ENCODE measurements at places on chromosomes 12 and 14.

DNA sequence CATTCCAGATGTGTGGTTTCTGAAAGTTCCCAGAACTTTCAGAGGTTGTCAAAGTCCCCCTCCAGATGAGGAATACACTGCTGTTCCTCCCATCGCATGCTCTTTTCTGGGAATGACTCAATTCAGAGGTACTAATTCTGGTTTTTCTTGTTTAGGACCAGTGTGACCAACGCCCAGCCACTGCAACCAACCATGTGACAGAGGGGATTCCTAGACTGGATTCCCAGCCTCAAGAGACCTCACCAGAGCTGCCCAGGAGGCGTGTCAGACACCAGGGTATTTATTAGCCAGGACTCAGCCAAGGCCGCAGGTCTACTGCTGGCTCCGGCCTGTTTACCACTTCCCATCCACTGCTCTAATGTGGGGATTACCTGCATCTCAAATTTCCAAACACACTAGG is 24.2 kb downstream of the TRAFD1 start:
- peak; percentile 77 for ATAC-seq

- ATAC-seq, result peak; percentile 61
Measured at GRCh38 chr14:64762044-64763034, 58.1 kb downstream of the PLEKHG3 start.

DNA sequence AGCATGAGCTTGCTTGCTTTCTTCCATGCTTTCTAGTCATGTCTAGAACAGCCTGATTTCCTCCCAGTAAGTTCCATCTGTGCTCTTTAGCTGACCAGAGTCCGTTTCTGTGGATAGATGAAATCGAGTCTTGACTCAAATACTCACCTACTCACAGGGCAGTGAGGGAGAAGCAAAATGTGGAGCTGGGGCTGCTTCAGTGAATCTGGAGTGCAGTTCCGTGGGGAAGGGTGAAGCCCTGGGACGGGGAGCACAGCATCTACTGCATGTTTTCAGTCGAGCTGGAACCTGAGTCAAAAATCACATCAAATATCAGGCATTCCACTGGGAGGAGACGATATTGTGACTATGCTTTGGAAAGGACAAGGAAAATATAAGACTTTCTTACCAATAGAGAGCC is 70.3 kb upstream of the PRMT8 start:
- ATAC-seq, result no peak

DNA sequence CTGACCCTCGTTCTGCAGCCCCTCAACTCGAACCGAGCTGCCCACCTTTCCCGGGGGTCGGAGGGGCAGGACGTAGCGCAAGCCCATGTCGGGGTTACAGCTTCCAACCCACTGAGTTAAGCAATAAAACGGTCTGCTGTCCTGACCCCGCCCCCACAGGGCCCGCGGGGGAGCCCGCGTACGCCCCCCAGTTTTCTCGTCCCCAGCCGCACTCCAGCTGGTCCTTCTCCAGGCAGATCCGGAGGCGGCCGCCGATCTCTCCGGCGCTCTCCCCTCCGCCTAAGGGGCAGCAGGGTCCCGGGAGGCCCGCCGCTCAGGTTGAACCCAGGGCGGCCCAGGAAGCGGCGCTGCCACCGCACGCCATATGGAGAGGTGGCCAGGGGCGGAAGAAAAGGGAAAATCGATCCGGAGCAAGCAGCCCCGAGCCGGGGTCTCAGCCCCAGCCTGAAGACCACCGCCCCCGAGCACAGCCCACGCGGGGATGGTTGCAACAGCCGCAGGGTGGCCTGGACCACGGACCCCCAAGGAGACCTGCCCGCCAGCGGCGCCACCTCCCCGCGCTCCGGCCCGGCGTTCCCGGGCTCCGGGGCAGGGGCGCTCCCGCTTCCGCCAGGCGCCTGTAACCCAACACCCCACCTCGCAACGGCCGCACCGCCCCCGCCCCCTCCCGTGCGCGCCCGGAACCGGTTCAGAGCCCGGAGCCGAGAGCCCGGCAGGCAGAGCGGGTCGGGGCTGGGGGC is 760 bp downstream of the ACTN1 start:
- peak; percentile 11 for ATAC-seq

DNA sequence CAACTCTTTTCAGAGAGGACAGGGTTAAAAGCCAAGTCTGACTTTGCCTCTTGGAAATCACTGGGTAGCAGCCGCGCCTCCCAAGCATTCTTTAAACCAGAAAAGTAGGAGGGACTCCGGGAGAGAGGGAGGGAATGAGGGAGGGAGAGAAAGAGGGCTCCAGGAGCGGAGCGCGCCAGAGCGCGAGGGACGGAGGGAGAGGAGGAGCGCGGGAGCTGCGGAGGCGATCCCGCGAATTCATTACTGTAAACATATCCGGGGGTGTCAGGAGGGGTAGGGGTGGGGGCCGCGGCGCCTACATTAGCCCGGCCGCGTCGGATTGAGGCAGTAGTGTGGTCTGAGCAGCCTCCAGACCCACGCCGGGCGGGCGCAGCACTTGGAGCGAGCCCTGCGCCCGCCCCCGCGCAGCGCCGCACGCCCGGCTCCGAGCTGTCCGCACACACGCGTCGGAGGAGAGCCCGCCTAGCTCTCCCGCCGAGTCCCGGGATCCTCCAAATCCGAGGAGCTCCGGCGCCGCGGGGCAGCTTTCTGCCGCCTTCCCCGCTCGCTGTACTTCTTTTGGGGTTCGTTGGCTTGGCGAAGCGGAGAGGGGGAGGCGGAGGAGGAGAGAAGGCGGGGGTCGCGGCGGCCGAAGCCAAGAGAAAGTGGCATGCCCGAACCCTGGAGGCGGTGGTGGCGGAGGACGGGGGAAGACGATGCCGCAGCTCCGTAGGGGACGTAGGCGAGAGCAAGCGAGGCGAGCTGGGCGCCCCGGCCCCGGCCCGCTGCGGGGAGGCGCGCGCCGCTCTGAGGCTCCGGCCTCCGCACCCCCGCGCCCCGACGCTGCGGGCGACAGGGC is 3.3 kb downstream of the FLRT2 start:
- peak; percentile 40 for ATAC-seq

GRCh38 chr12:120639771-120640721 is at the start of gene CABP1:
CABP1 (plus strand) TSS chr12:120640626; CDS start chr12:120640686, 60 bp downstream.
- ATAC-seq, result peak; percentile 81

- ATAC-seq, result no peak
Measured at GRCh38 chr12:75884465-75884985, 147.1 kb downstream of the PHLDA1 start.

GRCh38 chr12:63940310-63941005 is 96.0 kb downstream of the SRGAP1 start:
- peak; percentile 93 for ATAC-seq

DNA sequence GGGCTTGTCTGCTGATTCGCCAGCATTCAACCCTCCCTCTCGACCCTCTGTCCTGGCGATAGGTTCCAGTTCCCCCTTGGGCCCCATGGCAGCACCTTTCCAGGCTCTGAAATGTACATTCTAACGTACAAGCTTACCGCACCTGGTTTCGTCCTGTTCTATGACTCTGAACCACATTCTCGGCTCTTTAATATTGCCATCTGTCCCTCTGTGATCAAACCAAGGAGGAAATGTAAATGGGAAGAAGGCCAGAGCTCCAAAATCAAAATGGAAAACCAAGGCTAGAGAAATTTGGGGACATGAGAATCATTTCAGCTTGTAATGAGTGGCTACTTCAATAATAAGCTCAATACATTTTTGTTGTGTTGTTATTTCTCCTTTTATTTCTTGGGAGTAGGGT is 117.2 kb downstream of the TTC7B start:
- ATAC-seq, result no peak

Data from motor neuron (in vitro differentiated cells).